ENCODE measurements at places on chromosomes 2 and 18. TPM values are rescaled to one million over a fixed set of nuclear protein-coding genes. Genes with fewer than 3 reads are reported as not detected.

ESPNL gene
- total RNA-seq = 0.07 TPM

C2orf66 gene
- 0.25 TPM for total RNA-seq

DNA sequence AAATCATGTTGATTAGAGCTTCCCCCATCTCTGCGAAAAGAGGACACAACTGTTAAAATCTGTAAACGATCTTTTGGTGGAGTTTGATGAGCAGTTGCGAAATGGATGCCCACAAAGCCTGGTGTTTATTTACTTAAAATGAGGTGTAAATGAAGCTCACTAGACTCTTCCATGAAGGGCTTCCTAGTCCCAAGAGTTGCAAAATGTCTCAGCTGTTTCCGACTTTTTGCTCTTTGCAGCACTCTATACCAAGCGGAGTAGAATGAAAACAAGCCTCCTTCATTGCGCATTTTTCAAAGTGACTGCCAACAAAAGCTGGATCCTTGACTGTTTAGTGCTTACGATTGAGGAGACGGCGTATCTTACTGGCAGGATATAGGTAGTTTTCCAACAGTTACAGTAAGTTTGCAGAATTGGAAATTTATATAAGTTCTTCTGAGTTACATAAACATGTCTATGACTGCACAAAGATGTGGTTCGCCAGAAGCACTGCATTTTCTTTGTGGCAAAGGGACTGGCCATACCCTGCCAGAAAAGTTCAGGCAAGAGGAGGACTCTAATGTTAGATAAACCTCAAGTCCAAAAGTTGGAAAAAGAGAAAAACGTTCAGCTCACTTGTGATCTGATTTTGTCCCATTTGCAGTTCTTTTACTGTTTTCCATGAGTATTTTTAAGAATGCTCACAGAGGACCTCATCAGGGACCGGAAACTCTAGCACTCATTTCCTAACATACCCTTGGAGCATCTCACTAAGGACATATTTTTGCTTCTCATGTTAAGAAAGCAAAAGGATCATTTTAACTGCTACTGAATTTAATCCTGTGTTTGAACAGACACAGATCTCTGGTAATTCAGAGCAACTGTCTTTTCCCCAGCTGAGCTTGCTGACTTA, 42.7 kb downstream of the COLEC12 start:
- DNase-seq = no peak
- no peak overlapping the region for H3K4me3 ChIP-seq
- H3K27me3 ChIP-seq = no peaks in the 10 kb centered on the region
- no peaks in the 10 kb centered on the region for H3K4me1 ChIP-seq

- no peak overlapping the region for H3K4me3 ChIP-seq
- no peaks in the 10 kb centered on the region for H3K4me1 ChIP-seq
- H3K27me3 ChIP-seq = peaks cover 2% of the 10 kb centered on the region
Measured at GRCh38 chr2:165621086-165621560, 151.6 kb downstream of the CSRNP3 start.

PPP1R7 gene
- total RNA-seq = 101 TPM

DNA sequence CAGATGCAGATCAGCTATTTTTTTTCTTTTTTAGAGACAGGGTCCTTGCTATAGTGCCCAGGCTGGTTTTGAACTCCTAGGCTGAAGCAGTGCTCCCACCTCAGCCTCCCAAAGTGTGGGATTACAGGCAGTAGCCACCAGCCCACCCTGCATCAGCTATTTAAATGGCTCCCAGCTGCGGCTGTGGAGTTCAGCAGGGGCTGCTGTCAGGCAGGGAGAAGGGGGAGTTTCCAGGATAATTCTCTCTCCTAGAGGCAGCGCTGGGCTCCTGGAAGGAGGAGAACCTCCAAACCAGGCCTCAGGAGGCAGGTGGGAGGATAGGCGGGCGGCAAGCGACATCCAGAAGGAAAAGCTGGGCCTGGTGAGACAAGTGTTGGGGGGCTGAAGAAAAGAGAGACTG, 65.7 kb downstream of the ACTR2 start:
- H3K4me1 ChIP-seq = peaks cover 12% of the 10 kb centered on the region
- H3K27me3 ChIP-seq = peaks cover 33% of the 10 kb centered on the region
- no peaks in the 10 kb centered on the region for H3K36me3 ChIP-seq
- DNase-seq = no peak
- no peak overlapping the region for H3K27ac ChIP-seq

DNA sequence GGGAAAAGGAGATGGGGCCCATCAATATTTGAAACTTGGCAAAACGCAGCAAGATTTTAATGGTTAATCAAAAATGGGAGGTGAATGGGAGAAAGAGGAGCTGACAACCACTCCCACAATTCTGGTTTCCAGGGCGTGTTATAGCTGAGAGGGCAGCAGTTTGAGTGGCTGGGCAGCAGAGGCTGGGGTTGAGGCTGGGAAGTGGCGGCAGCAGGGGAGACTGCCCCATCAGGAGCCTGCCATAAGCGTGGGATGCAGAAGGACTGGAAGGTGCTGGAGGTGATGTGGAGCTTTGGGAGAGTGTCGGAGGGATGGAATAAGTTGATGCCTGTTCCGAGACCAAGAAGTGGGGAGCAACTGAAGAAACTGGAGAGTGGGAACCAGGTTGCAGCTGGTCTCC, 48.9 kb upstream of the SH3RF3 start:
- H3K4me3 ChIP-seq = no peak overlapping the region
- H3K36me3 ChIP-seq = no peaks in the 10 kb centered on the region
- no peak for DNase-seq
- H3K27me3 ChIP-seq = peaks cover 2% of the 10 kb centered on the region
- no peaks in the 10 kb centered on the region for H3K4me1 ChIP-seq
- H3K27ac ChIP-seq = no peak overlapping the region

DNA sequence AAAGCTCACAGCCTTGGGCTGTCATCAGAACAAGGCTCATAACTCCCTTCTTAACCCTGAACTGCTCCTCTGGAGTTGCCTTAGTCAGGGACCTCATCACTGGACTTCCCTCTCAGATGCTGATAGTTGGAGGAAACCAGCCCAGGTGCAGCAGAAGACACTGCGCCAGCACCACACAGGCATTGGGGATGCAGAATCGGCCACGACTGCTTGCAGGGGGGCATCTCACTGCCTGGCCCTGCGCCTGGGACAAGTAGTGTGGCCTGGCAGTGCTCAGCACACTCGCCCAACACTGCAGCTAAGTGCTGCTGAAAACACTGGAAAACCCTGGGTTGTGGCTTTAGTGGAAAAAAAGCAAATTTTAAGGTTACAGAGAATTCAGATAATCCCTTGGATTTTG, 68.7 kb downstream of the NCK2 start:
- H3K27ac ChIP-seq = no peak overlapping the region
- H3K4me3 ChIP-seq = no peak overlapping the region
- DNase-seq = no peak
- H3K36me3 ChIP-seq = peaks cover 53% of the 10 kb centered on the region

Measured in activated T-helper 2 cell treated with anti-CD3 and anti-CD28 coated beads, Interferon-gamma antibody, Interleukin-2, Interleukin-4, amounts not matched to agents 10 μg/mL and 5 μg/mL and 100 μg/mL, durations not matched to agents 14 hours and 24 hours and 36 hours (primary cell).